ENCODE measurements at places on chromosomes 12 and 14. TPM values are rescaled to one million over a fixed set of nuclear protein-coding genes. Genes with fewer than 3 reads are reported as not detected.

NOC4L gene
- 5.7 TPM for total RNA-seq

TRPV4 gene
- 0.13 TPM for total RNA-seq

TSPAN11 gene
- total RNA-seq = 9.1 TPM

MFAP5 gene
- 211 TPM for total RNA-seq

KIF21A gene
- total RNA-seq = 4.0 TPM

CCDC177 gene
- total RNA-seq = under 0.01 TPM

ISM2 gene
- total RNA-seq = 0.09 TPM

DNA sequence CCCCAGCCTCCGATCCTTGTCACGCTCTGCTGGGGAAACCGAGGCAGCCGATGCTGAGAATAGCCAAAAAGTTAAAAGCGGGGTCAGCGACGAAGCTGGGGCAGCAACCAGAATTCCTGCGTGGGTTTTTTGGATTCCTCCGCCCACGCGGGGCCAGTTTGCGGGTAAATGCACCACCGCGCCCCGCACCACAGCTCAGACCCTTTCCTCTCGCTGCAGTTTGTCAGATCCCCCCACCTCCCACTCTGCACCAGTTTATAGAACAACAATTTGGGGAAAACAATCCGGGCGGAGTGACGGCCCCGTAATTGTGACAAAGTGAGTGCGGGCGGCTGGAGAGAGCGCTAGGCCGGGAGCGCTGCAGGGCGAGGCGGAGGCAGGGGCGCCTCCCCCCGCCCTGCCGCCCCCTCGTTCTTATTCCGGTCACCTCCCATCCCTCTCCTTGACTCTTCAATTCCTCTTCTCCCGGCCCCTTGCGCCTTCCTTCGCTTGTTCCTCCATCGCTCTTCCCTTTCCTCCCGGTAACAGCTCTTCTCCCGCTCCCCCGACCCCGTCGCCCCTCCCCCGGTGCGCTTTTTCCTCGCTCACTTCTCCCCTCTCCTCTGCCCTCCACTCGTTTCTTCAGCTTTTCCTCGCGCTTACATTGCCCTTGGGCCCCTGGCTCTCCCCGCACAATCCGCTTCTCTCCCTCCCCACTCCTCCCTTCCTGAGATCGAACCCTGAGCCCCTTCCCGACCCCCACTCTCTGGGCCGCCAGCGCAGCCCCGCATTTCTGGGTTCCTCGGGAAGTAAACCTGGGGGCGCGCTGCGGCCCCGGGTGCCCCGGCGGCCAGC is 646 bp upstream of the DNAJC22 start:
- DNase-seq = no peak

DNA sequence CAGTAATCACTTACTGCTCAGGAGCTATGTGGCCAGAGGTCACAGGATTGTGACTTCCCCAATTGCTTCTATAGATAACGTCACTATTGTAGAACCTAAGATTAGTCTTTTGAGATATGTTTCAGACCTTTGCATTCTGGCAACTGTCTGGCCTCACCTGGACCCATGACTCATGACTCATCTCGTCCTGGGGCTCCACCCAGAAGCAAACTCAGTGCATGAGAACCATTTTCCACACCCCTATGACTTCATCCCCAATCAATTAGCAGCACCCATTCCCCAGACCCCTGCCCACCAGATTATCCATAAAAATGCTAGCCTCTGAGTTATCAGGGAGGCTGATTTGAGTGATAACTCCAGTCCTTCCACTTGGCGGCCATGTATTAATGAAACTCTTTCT is 186.9 kb downstream of the EMP1 start:
- no peak for DNase-seq

DNA sequence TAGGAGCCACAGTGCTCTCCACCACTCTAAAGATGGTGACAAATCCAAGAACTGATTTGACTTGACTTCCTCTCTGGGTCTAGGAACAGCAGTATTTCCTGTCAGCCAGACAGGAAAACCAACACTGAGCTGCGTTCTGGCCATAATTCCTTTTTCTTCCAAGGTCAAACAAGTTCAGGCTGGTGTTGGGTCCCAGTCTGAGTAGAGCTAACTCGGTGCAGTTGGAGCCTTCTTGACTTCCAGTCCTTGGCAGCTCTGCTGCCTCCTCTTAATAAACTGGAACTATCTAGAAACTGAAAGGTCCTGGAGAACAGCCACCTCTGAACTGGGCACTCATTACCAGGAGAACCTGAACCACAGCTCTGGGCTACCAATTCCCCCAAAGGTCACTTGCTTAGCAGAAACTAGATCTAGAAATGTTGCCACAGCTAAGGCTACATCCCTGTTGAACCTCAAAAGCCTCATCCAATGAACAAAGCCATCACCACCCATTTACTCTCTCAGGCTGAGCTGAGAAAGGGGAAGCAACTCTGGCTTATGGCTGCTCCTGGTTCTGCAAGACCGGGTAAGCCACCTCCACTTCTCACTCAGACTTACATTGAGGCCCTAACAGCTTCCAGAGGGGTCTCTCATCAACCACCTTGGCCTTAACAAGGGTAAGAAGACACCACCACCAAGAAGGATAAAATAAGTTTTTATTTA is 27.7 kb downstream of the MAX start:
- no peak for DNase-seq

- no peak for DNase-seq
Measured at GRCh38 chr12:27290501-27291168, 42.0 kb upstream of the BMAL2 start.

DNA sequence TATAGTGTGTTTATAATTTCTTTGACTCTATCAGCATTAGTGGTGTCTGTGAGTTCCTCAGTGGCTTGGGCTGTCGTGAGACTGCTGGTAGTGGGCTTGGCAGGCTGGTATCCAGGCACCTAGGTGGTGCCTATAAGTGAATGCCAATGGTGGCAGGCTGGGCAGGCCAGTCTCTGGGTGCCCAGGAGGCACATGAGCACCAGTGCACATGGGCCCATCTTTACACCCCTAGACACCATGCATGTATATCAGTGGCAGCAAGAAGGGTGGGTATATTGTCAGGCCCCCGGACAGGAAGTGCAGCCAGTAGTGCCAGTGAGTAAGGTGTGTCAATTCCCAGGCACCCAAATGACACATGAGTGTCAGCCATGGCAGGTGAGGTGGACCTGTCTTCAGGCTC is 138.2 kb downstream of the PRKD1 start:
- no peak for DNase-seq

DNA sequence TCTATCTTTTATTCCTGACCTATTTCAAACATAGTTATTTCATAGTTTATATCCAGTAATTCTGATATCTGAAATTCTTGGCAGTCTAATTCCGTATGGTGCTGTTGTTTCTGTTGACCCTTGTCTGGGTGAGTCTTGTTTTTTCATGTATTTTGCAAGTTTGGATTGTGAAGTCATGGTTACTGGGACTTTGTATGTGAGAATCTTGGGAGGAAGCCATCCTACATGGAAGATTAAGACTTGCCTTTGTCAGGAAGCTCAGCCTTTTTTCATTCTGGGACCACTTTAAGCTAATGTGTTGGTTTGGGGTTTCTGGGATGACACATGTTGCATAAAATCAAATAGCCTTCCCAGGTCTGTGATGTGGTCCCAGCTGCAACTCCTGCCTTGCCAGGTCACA is 191.6 kb upstream of the E2F7 start:
- peak; percentile 80 for DNase-seq

GRCh38 chr14:69662636-69663299 is 51.4 kb downstream of the SUSD6 start:
- no peak for DNase-seq

- no peak for DNase-seq
Measured at GRCh38 chr12:111926631-111927030, 84.6 kb downstream of the MAPKAPK5 start.

- no peak for DNase-seq
Measured at GRCh38 chr12:104712968-104713367, 245.1 kb downstream of the SLC41A2 start.

DNA sequence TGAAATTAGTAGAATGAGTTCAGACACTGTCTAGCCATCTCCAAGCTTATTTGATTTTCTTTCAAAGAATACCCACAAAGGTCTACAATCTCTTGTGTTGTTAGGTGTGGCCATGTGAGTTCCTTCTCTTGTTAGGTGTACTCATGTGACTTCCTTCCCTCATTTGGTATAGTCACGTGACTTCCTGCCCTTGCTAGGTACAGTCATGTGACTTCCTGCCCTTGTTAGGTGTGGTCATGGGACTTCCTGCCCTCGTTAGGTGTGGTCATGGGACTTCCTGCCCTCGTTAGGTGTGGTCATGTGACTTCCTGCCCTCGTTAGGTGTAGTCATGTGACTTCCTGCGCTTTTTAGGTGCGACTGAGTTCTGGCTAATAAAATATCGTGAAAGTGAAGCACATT is 179.6 kb downstream of the TMX1 start:
- DNase-seq = no peak

DNA sequence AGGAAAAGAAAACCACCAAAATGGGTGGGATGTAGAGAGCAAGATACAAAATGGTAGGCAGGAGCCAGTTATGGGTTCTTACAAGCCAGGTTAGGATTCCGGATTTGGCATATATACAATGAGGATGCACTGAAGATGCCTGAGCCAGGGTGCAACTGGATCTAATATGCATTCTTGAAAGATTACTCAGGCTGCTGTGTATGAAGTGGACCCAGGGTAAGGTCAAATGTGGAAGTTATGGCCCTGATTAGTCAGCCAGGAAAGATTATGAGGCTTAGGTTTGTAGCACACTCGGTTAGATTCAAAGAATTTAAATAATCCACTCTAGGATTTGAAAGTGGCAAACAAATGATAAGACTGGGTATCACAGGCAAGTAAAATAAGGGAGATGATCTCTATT is 1750.7 kb upstream of the FLRT2 start:
- DNase-seq = no peak

GRCh38 chr14:84671776-84672175 is 858.2 kb upstream of the FLRT2 start:
- DNase-seq = peak; percentile 24

DNA sequence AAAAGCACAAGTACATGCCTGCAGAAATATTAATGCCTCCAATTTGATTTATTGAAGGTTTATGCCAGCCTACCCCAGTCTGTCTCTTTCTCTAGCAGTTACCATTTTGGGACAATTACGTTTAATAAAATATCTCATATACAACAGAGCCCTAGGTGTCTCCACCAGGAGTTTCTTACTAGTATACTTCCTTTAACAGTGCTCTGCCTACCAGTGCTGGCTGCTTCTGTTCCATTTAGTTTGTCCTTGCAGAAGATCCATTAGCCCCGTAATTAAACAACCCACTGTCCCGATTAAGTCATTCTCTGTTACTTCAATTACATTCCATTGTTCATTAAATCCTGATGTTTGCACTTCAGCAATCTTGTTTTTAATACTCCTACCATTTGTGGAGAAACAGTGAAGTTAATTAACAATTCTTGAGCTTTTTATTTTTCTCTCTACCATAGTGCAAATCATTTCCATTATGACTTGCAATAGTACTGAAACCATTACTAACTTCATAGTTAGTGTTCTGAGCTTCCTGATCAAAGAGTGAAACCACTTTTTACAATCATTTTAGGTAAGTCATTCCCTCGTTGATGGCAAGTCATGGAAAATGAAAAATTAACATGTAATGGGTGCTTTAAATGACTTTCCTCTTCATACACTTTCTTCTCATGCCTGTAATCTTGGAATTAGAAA is 121.1 kb downstream of the PLXNC1 start:
- DNase-seq = no peak

DNA sequence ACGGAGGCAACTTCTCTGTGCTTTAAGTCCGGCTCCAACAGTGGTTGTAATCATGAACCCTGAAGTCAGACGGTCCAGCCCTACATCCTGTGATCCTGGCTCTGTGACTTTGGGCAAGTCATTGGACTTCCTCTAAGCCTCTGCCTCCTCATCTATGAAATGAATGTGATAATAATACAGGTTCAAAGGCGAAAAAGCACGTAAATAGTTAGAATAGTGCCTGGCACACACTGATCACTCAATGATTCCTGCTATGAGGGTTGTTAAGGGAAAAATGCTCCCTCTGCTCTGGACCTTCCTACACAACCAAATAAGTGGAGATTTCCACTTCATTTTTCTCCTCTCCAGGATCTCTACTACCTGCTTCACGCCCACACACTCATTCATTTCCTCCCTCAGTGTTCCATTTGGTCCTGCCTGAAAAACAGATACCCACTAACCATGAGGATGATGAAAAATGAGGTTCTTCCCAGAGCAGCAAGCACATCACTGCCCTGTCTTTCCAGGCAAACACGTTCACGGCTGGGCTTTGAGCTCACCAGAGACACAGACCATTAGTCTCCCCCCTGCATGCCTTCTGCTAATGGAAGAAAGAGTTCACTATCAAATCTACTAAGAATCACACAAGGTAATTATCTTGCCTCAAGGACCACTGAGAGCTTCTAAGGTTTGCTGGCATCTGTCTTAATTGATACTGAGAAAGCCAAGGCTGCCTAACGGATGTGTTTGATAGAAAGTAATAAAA is 13.2 kb downstream of the NUAK1 start:
- no peak for DNase-seq

GRCh38 chr12:112963227-112963861 is 15.0 kb upstream of the OAS2 start:
- no peak for DNase-seq

DNA sequence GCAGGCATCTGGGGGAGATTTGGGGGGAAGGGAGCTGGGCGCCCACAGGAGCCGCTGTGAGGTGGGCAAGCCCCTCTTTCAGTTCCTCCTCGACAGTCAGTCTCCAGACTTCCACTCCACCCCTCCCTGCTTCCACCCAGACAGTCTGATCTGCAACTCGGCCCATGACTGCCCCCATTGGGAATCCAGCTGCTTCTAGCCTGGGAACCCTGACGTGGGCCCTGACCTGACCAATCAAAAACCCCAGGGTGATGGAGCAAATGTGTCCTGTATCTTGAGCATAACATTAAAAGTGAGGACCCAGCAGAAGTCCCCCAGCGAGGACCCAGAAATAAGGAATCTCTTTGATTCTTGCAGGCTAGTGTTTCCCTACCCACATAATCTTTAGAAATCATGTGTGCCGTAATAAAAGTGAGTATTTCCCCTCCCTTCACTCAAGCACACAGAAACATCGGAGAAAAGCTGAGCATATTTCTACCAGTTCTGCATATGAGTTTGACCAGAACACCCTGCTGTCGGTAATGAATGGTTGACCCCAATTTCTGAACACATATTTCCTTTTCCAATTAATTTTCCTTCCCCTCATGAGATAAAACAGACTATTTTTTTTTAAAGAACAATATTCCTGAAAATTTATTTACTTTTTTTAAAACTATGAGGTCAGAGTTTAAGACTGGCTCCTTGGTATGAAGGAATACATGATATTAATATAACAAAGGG is 6.4 kb downstream of the SSH1 start:
- peak; percentile 72 for DNase-seq

Data from muscle of leg (tissue), 16 donors.